Skin of body (tissue), 3 donors: ENCODE measurements at places on chromosomes 3 and 15.

DNA sequence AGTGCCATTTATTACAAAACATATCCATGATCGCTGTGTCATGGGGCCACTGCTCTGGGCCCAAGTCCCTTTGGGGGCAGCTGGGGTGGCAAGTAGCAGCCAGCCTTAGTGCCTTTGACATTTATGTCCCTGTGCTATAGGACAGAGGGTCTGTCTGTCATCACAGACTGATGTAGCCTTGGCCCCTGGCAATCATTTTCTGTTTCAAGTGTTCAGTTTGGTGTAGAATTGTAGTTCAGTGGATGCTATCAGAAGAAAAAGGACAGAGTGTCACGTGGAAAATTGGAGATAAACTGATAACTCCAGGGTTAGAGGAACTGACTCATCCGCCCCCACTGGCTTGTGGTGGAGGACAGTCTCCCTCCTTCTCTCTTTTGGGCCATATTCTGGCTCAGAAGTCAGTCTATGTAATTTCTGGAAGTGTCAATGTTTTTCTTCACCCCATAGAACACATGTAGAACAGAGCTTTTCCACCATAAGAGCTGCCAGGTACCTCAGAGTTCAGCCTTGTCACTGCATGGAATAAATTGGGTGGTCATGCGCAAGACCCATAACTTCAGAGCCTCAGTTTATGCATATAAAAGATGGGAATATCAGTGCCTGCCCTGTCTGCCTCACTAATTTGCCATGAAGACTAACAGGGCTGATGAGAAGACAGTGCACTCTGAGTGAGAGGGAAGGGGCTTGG, 4.5 kb upstream of the MRPS22 start:
- DNase-seq = no peak

GRCh38 chr3:151213151-151213550, 10.1 kb upstream of the GPR171 start:
- DNase-seq = no peak

GRCh38 chr15:69149163-69149562, 11.3 kb upstream of the GLCE start:
- no peak for DNase-seq

DNA sequence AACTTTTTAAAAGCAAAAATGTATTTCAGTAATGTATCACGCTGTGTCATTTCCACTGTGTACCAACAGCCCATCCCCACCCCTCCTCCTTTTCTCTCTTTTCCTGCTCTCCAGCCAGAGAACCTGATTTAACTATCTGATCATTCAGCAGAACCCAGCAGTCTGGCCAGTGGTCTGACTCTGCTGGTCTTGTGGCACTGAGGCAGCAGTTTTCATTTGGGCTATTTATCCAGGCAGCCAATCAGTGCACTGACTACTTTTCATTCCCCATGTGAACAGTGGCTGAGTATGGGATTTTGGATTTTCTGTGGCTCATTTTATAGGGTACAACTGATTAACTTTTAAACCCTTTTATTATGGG, 56.3 kb downstream of the GPR171 start:
- DNase-seq = no peak

DNA sequence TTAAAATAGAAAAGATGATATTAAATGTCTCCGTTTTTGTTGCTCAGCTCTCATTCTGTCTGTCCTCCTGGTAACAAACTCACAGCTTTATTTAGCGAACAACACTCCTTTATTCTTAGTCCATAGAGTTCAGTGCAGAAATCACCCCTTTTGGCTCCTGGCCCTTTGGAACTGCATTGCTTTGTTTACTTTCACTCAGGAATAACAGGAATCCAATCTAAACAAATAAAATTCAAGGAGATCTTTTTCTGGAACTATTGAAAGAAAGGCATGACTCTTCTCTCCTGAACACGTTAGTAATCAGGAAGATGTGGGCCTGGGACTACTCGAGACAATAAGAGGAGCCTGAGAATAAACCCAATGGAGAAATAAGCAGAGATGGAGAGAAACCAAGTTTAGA, 409.2 kb downstream of the DIPK2A start:
- no peak for DNase-seq

GRCh38 chr15:88219623-88220022, 36.9 kb downstream of the NTRK3 start:
- DNase-seq = no peak
